ENCODE measurements at places on chromosomes 6 and 20.

GRCh38 chr6:90429713-90430112 is 133.1 kb upstream of the BACH2 start:
- no peak for DNase-seq

- no peak for DNase-seq
These were observed 17.4 kb upstream of the PRDM13 start for GRCh38 chr6:99589290-99589672.

DNA sequence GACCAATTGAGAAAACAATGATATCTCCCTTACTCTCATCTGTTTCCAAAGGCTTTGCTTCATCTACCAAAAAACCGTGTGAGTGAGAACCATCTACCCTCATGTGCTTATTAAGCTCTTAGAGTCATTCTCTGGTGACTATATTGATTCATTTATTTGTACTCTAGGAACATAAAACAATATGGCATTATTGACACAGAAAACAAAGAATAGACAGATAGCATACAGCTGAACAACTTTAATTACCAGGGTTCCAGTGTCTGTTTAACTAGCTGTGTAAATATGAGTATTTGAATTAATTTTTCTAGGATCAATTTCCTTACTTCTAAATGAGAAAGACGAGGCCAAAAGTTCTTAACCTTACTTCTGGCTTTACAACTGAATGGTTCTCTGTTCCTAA is 31.3 kb upstream of the HEY2 start:
- DNase-seq: no peak

- peak; percentile 91 for DNase-seq
These were observed 116.4 kb downstream of the MYLK4 start for GRCh38 chr6:2634139-2634964.

- peak; percentile 70 for DNase-seq
These were observed 1.4 kb downstream of the PIM1 start for GRCh38 chr6:37171201-37171969.

DNA sequence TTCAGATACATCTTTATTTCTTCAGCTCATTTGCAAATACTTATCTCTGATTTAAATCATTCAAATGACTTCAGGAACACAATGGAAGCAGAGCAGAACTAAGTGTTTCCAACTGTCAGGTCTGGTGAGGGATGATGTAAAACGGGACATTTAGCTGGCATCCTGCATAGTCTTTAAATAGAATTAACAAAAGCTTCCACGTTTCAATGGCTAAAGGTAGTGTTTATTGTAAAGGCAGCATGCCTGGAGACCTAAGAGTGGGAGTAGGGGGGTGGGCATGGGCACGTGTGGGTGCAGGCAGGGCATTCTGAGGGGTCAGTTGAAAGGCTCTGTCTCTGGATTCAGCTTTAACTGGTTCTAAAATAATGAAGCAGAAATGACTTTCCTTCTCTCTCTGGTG is 174.9 kb downstream of the PLCB1 start:
- no peak for DNase-seq

DNA sequence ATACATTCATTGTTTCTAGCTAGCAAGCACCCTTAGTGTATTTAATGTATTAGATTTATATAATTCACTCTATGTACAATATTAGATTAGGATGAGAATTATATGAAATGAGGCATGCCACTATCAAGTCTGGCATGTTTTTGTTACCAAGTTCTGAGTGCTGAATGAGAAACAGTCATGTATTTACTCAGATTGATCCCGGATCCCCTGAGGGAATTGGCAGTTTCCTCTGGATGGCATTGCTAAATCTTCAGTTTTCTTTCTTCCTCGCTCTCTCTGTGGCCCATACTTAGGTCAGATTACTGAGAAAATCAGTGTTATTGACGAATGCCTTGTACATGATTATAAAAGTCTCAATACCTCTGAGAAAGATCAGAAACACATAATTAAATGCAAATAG is 66.6 kb downstream of the CDKAL1 start:
- no peak for DNase-seq

- no peak for DNase-seq
These were observed 80.9 kb upstream of the SRSF6 start for GRCh38 chr20:43376831-43377230.

GRCh38 chr6:40688214-40688761 is 101.1 kb upstream of the LRFN2 start:
- DNase-seq: no peak

DNA sequence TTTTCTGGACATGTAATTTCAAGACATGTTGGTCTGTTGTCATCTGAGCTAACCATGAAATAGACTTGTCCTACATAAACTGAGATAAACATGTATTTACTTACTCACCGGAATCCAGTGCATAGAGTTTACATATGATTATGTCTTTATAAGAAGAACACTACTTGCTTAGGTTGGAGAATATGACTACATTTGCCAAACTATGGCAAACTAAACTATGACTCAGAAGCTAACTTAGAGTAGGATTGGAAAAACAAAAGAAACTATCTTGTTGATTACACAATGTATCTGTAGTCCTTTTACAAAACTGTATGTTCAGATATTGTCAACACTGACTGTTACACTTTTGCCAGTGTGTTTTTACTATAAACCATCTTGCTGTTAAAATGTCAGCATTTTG is 113.3 kb downstream of the CRYBG1 start:
- no peak for DNase-seq

DNA sequence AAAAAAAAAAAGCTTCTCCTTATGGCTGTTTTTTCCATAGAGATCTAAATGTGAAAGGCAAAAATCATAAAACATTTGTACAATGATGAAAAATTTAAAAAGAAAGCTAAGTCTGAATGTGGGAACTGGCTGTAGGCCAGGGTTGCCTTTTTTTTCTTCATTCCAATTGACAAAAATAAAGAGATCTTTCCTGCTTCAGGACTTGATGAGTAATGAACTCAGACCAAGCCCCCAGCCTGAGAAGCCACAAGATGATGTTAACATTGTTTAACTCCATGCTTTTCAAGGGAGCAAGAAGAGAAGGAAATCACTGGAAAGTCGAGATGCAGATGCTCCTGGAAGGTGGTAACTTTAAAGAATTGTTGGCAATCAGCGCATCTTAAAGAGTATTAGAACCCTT is 41.4 kb downstream of the TRMT6 start:
- no peak for DNase-seq

DNA sequence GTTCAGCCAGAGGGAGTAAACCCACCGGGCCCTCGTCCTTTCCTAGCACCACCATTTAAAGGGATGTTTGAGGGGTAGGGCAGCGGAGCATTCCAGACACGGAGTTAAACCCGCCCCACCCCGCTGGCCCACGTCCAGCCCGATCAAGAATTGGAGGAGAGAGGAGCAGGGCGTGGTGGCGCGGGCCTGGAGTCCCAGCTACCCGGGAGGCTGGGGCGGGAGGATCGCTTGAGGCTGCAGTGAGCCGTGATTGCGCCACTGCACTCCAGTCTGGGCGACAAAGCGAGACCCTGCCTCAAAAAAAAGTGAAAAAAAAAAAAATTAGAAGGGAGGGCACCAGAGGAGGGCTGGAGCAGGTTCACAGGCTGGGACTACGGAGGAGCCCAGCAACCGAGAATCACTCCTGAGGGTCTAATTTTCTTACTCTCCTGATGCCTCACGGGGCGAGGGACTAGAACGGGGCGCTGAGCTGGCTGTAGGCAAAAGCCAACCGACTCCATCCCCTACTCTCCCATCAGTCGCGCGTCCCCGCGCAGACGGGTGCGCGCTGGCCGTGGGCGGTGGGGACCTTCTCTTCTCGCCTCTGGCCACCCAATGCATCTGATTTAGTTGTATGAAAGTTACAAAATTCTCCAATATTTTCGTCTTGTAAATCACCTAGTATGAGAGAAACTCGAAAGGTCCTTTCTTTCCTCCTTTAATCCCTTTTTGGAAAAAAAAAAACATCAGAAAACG is 6.1 kb upstream of the HSPA1B start:
- DNase-seq: peak; percentile 67

DNA sequence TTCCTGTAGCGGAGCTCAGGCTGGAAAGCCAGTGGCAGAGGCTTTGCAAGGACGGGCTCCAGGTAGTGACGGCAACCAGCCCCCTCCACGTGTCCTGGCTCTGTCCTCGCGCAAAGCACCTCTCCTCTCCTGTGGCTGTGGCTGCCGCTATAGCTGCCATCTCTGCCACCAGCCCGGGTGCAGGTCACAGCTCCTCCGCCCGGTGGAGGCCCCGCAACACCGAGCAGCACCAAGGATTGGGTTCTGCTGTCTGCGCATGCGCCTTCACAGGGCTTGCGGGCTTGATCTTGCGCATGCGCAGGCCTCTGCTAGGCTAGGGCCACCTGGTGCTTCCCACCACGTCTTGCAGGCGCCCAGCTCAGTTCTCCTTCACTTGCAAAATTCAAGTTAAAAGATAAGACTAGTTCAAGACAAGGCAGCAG is 625.4 kb downstream of the QKI start:
- DNase-seq: peak; percentile 63

DNA sequence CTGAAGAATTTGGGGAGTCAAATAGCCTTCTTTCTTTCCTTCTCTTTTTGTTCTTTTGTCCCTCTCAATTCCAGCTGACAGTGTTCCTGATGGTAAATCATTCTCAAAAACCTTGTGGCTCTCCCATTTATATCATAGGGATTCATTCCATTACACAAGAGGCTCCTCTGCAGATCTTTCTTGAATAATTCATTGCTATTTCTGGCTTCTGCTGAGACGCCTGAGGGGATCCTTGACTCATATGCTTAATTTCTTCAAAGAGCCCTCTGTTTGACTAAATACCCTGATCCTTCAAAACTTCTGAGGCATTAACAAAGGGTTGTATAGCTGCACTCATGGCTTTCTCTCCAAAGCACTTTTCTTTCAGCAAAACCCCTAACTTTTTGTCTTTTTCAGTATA is 289.3 kb downstream of the FARS2 start:
- DNase-seq: no peak

- DNase-seq: no peak
These were observed 65.3 kb downstream of the CTNNBL1 start for GRCh38 chr20:37759052-37759553.

DNA sequence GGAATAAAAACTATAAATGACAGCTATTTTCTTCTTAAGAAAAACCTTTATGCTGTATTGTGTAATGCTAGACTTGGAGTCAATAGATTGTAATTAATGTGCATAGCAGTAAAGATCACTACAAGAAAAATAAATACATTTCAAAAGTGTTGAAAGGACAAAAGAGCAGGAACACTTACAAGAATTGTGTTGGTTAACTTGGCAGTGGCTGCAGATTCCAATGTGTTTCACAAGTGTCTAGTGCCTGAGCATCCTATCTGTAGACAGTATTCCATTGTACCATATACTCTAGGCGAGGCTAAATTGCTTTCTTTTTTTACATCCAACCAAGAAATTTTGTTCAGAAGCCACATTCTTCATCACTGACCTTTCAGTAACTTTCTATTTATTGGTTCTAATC is 924.1 kb downstream of the EPHA7 start:
- no peak for DNase-seq

DNA sequence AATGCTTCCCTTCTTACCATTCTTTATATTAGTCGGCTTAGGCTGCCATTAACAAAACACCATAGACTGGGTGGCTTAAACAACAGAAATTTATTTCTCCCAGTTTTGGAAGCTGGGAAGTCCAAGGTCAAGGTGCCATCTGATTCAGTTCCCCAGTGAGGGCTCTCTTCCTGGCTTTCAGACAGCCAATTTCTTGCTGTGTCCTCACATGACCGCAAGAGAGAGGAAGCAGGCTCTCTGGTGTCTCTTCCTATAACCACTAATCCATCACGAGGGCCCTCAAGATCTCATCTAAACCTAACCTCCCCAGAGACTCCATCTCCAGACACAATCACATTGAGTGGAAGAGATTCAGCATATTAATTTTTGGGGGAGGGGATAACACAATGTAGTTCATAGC is 193.0 kb upstream of the SGK1 start:
- no peak for DNase-seq

GRCh38 chr6:6723361-6723760 is 134.8 kb downstream of the LY86 start:
- DNase-seq: no peak

GRCh38 chr20:22729180-22729579 is 144.8 kb upstream of the FOXA2 start:
- DNase-seq: no peak

DNA sequence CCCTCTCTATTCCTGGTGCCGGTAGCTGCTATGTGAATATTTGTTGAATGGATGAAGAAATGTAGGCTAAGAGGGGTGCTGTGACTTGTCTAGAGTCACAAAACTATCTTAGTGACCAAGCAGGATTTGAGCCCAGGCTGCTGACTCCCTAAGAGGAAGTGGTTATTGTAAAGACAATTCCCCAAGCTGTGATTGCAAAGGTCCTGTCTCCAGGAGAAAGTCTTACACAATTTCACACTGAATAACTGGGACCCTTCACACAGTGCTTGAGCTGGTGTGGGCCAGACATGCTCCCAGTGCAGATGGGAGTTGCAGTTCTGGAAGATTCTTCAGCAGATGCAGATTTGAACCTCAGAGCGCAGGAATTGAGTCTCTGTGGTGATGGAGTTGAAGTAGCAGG is 38.1 kb downstream of the IYD start:
- no peak for DNase-seq

DNA sequence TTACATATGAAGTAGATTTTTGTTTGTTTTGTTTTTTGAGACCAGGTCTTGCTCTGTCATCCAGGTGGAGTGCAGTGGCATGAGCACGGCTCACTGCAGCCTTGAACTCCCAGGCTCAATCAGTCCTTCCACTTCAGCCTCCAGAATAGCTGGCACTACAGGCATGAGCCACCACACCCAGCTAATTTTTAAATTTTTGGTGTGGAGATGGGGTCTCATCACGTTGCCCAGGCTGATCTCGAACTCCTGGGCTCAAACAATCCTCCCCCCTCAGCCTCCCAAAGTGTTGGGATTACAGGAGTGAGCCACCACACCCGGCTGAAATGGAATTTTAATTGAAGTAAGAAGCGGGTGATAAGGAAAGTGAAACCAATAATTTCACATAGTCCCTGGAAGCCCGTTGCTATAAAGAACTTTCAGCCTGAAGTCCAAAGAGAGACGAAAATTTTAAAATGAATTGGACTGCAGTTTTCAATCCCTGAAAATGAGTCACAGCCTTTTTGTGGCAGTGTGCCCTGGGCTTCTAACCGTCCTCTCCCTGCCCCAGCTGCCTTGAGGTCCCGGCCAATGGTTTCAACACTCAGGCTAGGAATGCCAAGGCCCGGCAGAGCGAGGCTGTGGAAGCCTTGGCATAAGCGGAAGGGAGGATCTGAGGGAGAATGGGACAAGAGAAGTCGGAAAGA is 757 bp downstream of the RAET1E start:
- DNase-seq: peak; percentile 38

DNA sequence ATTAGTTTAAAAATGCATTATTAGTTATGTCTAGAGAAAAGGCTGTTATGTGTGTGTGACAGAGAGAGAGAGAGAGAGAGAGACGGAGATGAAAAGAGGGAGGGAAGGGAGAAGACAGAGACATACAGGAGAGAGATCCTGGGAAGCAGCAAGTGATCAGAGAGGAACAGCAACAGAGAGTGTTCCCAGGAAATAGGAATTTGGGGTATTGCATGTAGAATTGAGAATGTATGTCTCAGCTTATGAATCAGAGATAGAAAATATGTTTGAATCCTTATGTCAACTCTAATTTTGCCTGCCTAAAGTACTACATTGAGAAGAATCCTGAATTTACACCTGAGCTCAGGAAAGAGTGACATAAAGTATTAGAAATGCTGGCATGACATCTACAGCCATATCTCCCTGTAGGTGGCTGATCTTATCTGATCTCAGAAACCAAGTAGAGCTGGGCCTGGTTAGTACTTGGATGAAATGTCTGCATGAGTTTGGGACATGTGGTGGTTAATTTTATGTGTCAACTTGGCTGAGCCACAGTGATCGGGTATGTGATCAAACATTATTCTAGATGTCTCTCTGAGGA is 130.6 kb downstream of the TENT5A start:
- DNase-seq: no peak

- no peak for DNase-seq
These were observed 321.5 kb upstream of the JARID2 start for GRCh38 chr6:14924126-14925024.

- no peak for DNase-seq
These were observed 22.1 kb upstream of the CDKN1A start for GRCh38 chr6:36656441-36656840.

Data from stimulated activated effector memory CD8-positive, alpha-beta T cell treated with anti-CD3 and anti-CD28 coated beads, Interleukin-12 subunit alpha, Interleukin-12 subunit beta, amount 100 ng/mL, for 72 hours (primary cell).